ENCODE measurements at places on chromosomes 12 and 14. TPM values are rescaled to one million over a fixed set of nuclear protein-coding genes. Genes with fewer than 3 reads are reported as not detected.

Gene RDH16
- polyA plus RNA-seq = 1.2 TPM

Gene PLCZ1
- 1.3 TPM for polyA plus RNA-seq

Gene HOXC13
- polyA plus RNA-seq = 0.05 TPM

Gene FBLN5
- polyA plus RNA-seq = 138 TPM

Gene ALKBH2
- polyA plus RNA-seq = 30.0 TPM

Gene TTC9
- polyA plus RNA-seq = 2.8 TPM

Gene TSHR
- polyA plus RNA-seq = 0.88 TPM

Gene FLRT2
- 254 TPM for polyA plus RNA-seq

Gene TMTC1
- polyA plus RNA-seq = 26.2 TPM
